ENCODE measurements at places on chromosomes 1 and 21.

DNA sequence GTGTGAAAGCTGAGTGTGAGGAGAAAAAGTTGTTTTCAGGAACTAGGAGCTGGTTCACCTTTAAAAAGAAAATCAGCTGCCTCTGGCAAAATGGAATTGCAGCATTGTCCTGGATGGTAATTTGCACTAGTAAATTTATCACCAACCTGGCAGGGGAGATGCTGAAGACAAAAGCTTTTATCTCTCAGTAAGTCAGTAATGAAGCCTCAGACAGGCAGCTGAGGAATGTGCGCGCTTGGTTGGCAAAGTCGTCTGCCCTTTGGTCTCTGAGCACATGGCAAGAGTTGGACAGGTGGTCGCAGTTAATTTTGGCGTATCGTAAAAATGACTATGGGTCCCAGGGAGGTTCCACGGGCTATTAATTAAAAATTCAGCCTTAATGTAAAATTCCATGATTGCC, 131.9 kb downstream of the BACH1 start:
- no peak for DNase-seq

GRCh38 chr1:104797982-104798381, 1048.3 kb downstream of the AMY1C start:
- no peak for DNase-seq

GRCh38 chr1:201468501-201468843, 516 bp downstream of the PHLDA3 start:
- no peak for DNase-seq

- peak; percentile 40 for DNase-seq
Measured at GRCh38 chr1:205226868-205227583, 720 bp upstream of the TMCC2 start.

DNA sequence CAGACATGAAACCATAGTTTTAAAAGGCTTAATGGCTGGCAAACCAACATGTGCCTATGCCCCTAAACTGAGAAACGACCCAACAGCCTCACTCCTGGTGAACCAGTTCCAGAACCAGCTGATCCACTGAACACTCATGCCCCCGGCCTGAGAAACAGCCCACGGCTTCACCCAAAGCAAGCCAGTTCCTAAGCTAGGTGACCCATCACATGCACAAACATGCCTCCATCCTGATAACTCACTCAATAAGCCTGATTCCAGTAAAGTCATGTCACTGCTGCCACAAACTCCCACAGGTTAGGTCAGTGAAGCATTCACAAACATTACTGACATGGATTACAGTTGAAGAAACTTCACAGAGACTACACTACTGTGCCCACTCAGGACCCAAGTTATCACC, 161.6 kb downstream of the USH2A start:
- DNase-seq: no peak

DNA sequence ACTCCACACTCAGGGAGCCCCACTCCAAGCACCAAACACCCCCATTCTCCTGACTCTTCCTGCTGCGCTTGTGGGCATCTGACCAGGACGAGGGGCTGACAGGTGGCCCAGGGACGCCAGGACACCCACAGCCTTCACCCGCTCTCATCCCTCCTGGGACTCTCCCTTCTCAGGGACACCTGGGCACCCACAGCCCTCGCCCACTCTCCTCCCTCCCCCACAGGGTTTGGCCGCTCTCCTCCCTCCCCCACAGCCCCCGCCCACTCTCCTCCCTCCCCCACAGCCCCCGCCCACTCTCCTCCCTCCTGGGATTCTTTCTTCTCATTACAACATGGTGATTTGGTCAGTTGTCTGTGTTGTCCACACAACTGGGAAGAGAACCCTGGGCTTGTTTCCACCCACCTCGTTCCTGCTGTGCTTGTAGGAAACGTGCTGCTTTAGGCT, 43.4 kb downstream of the PRDM15 start:
- DNase-seq: no peak

DNA sequence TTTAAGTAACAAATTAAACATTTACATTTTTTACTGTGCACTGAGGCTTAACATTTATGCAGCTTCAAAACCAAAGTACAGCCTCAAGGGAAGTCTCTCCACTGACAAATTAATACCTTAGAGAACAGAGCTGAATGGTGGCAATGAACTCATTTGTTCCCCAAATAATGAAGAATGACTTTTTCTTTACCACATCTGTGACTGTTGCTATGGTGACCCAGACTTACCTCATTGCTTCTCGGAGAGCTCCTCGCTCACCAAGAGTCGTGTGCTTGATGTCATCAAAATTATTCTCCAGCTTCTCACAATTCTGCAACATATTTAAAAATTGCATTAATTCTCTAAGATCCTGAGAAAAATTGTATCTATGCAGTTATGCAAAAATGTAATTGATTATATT, 92.9 kb downstream of the DPYD start:
- DNase-seq: no peak

DNA sequence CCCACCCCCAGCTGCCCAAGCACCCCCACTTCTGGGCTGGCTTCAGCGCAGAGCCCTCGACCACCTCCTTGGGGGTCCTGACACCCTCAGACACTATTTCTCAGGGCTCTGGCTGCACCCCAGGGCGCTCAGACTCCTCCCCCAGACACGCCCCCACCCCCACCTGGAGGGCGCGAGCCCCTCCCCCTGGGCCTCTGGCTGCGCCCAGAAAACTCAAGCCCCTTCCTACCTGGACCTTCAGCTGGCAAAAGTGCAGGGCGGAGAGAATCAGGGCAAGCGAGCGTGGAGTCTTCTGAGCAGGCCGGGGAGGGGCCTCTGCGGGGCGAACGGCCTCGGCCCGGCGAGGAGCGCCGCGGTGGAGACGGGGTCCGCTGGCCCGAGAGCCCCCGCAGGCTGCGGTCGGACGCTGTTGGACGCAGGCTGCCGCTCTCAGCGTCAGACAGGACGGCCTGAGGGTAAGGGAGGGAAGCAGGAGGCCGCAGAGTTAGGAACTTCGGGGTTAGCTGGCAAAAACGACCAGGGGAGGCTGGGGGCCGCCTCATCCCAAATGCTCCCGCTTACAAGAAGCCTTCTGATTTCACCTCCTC, 17.4 kb upstream of the NBPF1 start:
- no peak for DNase-seq

DNA sequence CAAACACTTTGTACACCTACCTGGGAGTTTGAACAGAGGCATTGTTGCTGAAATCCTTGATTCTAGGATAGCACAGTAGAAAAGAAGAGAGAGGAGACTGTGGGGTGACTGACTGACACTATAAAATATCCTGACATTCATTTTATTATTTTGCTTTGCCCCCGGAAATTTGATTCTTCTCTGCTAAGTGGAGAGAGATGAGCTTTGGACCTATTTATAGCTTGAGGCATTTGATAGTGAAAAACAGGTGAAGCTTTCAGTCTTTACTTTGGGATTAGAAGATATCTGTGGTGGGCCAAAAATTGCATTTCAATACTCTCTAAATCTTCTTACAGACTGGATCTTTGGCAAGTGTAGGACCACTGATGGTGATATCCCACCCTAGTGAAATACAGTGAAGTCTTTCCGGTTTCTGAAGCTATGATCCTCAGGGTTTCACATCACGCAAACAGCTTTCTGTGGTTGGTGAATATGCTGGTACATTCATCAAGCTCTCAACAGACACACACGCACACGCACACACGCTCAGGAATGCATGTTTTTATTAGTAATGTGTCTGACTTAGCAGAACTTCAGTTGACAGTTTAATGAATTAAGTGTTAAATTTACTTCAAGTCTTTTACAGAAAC, at the start of gene AMPD1:
AMPD1 (minus strand) TSS at position 117 of the 629 bp plus-strand sequence; CDS start at position 42, 75 bp downstream.
- DNase-seq: no peak

GRCh38 chr1:2821966-2822620, 20.6 kb upstream of the TTC34 start:
- DNase-seq: peak; percentile 24

DNA sequence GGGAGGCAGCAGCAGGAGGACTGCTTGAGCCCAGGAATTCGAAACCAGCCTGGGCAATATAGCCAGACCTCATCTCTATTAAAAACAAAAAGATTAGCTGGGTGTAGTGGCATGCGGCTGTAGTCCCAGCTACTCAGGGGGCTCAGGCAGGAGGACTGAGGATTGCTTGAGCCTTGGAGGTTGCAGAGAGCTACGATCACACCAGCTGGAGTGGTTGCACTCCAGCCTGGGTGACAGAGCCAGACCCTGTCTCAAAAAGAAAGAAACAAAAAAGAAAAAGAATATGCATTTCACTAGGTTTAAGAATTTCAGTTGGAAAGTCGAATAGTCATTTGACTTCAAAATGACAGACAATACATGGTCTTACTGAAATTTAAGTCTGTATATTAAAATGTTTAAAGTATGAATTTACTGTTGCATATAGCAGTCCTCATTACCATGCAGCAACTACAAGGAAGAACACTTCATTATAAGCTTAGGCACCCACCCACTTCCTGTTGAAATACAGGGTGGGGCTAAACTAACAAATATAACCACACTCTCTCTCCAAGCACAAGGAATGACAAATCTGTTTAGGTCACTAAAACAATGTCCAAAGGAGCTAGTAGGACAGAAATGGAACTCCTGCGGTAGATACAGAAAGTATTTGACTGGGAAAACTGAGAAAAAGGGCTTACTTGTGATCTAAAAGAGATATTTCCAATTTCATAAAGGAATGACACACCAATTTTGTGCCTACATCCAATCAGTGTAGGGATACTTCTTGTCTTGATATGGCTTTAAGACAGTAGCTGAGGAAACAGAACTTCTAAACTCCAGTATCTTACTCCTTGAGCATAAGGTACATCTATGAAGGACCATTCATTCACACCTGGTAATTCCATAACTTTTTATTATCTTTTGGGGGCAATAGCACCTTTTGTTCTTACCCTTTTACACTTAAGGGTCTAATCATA, 44.1 kb downstream of the GPR3 start:
- DNase-seq: peak; percentile 68

DNA sequence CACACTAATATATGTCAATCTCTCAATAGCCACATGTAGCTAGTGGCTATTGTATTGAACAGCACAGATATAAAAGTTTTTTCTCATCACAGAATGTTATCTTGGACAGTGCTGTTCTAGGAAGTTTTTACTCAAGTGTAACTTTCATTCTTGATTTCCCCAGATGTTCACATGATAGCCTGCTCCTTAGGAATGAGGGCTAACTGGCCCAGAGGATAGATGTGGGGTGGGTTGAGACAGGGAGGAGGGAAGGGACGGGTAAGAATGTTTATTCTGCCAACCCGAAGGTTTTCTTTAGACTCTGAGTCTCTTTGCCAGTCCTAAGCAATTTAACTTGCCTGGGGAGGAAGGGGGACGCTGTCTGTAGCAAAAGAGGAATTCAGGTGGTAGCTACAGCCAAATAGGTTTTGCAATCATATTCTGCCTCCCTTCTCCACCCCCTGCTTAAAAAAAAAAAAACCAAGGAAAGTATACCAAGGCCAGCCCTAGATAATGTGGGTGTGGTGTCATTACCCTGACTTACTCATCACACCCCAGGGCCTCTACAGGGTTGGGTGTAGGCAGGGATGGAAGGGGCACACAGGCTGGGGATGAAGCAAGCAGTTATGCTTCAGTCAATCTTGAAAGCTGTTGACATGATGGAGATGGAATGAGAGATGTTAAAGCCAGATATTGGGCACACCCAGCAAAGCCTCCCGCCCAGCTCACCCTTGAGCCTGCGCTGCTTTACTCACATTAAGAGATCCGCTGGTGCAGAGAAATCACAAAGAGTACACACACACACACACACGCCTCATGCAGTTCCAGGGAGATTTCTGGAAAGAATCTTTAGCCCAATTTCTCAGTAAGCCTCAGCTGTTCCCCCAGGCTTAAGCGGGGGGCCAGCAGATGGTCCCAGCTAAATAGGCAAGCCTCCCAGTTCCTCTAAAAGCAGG, 59.9 kb downstream of the PLXNA2 start:
- DNase-seq: peak; percentile 48

- no peak for DNase-seq
Measured at GRCh38 chr1:188906921-188907641, 1570.6 kb downstream of the BRINP3 start.

DNA sequence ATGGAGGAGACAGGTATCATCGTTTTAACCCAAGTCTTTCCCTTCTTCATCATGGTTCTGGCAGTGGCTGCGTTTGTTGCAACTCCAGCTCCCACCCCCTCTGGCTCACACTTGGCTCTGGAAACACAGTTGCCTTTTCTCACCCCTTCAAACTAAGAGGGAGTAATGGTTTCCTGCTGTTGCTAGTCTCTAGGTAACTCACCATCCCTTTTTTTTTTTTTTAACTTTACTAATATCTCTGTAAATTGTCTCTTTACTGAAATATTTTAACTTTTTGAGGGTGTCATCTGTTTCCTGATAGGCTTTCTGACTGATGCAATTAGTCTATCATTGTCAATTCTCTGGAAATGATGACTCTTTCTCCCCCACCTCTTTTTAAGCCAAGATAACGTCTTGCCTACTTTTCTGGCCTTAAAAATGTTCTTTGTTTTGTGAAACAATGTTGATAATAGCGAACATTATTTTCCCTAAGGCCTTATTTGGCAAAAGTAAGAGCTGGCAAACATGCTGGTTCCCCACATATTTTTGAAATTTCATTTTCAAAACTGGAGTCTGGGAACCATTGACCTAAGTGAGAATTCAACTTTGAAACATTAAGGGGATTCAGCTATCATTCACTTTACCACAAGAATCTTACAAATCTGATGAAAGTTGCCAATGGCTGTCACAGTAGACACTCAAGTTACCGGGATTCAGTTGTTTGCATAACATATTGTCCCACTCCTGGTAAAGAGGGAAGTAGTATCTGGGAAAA, 85.3 kb downstream of the LEPR start:
- DNase-seq: no peak

- DNase-seq: no peak
Measured at GRCh38 chr1:16143566-16144324, 12.1 kb downstream of the EPHA2 start.

- DNase-seq: no peak
Measured at GRCh38 chr21:42959728-42960127, 14.6 kb upstream of the PKNOX1 start.

DNA sequence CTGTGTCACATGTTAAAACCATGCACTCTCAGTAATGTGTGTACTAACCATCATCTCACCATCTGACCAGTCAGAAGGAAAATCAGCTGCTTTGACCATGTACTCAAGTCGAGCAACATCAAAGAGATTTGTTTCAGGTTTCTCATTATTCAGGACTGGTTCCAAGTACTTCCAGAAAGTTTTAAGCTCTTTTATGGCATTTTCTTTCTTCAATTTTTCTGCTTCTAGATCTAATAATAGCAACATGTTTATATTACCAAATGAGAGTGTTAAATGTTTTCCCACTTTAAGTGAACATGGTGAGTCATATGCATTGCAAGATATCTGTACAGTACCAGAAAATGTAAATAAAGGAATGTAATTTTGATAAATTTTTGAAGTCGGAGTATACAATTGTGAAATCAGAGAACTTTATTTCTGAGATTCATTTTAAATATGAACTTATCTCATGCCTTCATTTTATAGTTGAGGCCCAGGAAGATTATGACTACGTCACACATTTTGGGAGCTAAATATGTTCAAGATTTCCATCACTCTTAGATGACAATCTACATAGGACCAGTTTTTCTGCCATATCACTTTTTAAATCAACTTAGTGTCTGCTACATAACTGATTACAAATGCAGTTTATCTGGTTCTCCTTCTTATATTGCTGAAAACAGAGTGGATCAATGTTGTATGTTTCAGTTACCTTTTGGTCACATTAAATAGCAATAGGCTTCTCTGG, 87.2 kb downstream of the SPAG17 start:
- DNase-seq: no peak
